Left hindlimb (tissue), 1 donor: ENCODE measurements at places on chromosomes 16 and 17.

GRCh38 chr17:36773039-36773438 is 164.2 kb upstream of the LHX1 start:
- no peak for DNase-seq

DNA sequence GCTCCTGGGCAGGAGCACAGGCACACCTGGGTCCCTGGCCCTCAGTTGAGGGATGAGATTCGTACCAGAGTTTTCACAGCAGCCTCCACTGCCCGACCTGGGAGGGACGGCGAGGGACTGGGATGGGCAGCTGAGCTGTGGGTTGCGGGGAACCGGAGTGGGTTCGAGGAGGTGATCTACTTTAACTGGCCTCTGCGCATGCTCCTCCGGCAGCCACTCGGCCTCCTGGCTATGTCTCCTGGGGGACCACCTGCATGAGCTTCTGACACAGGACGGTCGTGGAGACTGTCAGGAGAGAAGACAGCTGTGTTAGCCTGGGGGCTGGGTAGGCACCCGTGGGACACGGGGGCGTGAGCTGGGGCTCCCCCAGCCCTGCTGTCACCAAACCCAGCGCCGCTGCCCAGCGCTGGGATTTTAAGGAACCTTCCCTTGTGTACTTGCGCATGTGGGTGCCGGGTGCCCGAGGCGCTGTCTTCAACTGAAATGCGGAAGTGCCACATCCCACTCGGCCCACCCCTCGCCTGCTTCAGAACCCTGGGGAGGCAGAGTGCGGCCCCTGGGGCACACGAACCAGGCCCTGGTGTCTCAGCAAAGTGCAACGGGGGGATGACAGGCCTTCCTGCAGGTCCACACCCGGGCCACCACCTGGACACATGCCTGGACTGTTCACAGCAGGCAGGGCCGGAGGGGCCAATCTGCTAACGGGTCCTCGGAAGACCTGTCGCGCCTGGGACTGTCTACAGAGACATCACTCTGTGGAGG is 36.4 kb downstream of the SLC7A5 start:
- no peak for DNase-seq

- no peak for DNase-seq
Observed at GRCh38 chr17:57946798-57947358, 8.3 kb downstream of the CUEDC1 start.

- DNase-seq: no peak
Observed at GRCh38 chr17:57605675-57606105, 139.4 kb downstream of the CCDC182 start.

DNA sequence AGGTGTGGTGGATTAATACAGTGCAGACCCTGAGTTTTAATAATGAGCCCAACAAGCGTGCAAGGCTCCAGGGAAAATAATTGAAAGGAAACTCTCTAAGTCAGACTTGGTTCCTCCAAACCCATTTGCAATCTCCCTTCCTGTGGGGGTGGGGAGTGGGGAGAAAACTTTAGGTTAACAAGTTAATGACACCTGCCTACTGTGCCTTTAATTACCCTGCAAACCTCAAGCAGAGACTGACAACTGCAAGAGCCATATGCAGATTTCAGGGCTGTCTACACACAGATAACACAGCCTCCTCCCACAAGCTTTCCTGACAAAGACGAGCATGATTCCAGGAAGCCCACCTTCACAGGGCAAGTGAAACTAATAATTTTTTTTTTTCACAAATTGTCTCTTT is 359.3 kb downstream of the HS3ST4 start:
- no peak for DNase-seq

- DNase-seq: no peak
Observed at GRCh38 chr17:82355770-82356427, 3.1 kb upstream of the TEX19 start.

DNA sequence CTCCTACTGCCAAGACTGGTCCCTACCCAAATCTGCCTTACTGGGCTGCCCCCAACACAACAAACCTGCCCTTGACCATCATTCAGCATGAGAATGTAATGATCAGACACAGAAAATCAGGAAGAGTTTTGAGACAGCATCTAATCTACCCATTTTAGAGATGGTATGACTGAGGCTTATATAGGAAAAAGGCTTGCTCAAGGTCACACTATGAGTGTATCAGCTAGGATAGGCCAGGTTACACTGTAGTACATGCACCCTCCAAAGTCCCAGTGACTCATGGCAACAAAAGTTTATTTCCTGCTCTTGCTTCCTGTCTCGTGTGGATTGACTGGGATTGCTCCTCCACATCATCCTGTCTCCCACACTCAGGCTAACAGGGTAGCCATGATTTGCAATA is 27.9 kb downstream of the NLRC5 start:
- no peak for DNase-seq

DNA sequence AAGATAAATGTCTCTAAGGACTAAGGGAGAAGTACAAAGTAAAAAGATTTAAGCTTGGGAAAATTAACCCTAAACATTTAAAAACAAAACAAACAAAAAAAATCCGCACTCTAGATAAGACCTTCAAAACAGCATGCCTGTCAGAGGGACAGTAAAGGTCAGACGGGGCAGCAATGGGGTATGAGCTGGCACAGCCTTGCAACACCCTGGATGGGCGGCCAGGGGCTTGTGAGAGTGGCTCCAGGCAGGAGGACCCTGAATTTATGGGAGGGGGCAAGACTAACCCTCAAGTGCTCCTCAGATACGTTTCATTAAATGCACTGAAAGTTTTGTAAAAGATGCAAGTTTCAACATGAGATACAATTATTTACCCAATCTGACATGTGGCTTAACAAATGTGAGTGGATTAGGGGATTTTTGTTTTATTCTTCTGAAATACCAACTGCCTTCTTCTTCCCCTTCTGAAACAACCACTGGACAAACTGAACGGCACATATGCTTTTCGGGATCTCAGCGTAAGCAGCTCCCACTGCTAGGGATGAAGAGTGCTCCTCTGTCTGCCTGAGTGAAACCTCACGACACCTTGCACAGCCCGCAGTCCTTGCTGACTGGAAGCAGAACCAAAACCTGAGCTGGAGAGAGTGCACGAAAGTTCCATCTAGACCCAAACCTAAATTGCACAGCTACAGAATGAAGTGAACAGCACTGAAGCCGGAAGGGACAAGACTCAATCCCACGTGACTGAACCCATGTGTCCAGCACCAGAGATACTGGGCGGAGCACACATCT is 128.4 kb downstream of the ANKRD11 start:
- DNase-seq: no peak

- DNase-seq: no peak
Observed at GRCh38 chr17:55632893-55633292, 89.8 kb downstream of the TMEM100 start.

- DNase-seq: no peak
Observed at GRCh38 chr16:50712560-50712898, 19.1 kb downstream of the NOD2 start.

DNA sequence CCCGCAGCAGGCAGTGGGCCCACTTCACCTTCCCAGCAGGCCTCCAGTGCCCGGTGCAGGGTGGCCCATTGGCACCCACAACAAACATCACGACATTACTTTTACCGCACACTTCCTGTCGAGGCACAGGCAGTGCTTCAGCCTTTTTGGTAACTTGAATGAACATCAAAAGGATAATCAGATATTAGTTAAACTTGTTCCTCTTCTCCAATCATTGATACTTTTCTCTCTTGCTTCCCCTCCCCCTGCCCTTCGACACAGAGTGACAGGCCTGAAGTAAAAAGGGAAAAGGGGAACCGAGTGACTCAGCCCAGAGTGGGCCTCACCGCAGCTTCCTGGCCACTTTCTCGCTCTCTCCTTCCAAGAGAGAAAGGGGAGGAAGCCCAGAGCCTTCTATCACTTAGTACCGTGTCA is 507.0 kb downstream of the MAF start:
- DNase-seq: no peak

GRCh38 chr17:52451294-52451861 is 292.9 kb upstream of the CA10 start:
- DNase-seq: no peak

DNA sequence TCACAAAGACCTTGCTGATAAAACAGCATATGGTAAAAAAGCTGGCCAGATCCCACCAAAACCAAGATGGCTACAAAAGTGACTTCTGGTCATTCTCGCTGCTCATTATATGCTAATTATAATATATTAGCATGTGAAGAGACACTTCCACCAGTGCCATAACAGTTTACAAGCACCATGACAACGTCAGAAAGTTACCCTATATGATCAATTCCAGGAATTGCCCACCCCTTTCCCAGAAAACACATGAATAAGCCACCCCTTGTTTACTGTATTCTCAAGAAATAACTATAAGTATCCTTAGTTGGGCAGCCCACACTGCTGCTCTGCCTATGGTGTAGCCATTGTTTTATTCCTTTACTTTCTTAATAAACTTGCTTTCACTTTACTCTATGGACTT is 44.6 kb upstream of the IRX5 start:
- no peak for DNase-seq

DNA sequence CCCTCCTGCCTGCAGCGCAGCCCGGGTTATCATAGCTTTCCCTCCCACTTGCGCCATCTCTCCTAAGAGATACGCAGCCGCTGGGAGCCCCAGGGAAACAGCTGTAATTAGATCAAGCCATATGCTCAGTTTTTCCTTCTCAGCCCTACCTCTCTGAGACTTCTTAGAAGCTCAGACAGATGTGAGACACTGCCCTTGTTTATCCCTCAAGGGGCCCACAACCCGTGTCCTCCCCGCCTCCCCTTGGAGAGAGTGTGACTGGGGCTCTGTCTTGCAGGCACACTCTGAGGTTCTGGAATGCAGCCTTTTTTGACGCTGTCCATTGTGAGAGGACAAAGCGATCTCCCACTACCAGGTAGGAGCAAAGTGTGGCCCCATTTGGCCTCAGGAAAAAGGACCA is 31.2 kb downstream of the CIBAR2 start:
- no peak for DNase-seq

DNA sequence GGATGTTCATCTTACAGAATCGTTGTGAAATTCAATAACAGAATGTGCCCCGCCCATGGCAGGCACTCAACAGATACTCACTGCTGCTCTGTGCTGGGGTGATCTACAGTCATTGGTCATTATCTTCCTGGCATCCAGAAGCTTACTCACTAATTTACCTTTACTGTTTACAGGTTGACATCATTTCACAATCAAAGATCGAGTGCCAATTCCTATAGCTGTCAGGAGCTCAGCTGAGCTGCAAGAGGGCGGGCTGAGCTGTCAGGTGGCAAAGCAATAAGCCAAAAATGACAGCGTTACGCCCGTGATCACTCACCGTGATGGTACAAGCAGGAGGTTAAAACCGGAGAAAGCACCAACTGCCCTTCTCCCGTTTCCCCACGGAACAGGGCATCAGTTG is 51.2 kb downstream of the LITAF start:
- DNase-seq: no peak

DNA sequence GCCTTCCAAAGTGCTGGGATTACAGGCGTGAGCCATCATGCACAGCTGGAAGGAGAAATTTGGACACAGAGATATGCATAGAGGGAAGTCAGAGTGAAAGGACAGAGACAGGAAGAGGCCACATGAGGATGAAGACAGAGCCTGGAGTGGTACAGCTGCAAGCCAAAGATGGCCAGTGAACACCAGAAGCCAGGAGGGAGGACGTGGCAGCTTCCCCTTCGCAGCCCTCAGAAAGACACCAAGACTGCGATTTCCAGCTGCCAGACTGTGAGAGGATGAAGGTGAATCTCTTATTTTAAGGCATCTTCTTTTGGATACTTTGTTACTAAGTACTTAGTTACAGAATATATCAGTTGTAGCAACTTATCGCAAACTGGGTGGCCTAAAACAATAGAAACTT is 60.5 kb upstream of the PLCG2 start:
- no peak for DNase-seq

GRCh38 chr17:80501741-80502577 is 25.6 kb upstream of the NPTX1 start:
- no peak for DNase-seq

DNA sequence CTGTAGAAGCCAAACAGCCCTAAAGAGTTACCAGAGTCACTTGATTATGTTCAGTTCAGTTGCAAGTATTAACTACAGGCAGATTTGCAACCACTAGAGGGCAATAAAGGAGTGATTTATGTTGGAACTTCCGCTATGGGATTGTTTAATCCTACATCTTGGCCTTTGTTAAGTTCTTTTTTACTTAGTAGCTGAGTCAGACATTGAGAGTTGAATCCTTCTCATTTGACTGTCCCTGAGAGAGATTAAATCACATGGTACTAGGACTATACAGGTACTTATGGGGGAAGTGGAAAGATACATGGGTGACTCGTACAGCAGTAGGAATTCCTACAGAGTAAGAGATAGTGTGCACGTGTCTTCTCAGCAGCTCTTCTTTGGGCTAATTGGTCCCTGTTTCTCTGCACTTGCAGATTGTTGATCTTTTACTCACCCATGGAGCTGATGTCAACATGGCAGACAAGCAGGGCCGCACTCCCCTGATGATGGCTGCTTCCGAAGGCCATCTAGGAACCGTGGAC is 40.3 kb downstream of the CYB561 start:
- DNase-seq: no peak

DNA sequence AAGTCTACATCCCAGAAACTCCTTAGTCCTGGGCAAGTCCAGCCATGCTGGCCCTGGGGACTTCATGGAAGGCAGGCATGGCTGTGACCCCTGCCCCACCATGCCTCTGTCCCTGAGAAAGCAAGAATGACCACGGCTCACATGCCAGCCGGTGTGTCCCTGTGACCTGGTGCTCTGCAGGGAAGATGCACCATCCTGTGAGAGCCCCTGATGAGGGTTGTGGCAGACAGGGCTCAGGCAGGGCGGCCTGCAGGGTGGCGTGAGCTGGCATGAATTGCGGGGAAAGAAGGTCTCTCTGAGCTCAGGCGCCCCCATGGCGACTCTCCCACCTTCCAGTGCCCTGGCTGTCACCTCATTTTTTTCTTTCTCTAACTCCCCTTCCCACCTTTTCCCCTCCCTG is 260.3 kb downstream of the RBFOX3 start:
- DNase-seq: no peak

GRCh38 chr16:83932304-83932703 is 20.7 kb upstream of the OSGIN1 start:
- DNase-seq: no peak

- no peak for DNase-seq
Observed at GRCh38 chr16:65758620-65759019, 607.9 kb upstream of the CDH5 start.

GRCh38 chr17:77315551-77316190 is 174.9 kb downstream of the SEC14L1 start:
- DNase-seq: peak; percentile 35

DNA sequence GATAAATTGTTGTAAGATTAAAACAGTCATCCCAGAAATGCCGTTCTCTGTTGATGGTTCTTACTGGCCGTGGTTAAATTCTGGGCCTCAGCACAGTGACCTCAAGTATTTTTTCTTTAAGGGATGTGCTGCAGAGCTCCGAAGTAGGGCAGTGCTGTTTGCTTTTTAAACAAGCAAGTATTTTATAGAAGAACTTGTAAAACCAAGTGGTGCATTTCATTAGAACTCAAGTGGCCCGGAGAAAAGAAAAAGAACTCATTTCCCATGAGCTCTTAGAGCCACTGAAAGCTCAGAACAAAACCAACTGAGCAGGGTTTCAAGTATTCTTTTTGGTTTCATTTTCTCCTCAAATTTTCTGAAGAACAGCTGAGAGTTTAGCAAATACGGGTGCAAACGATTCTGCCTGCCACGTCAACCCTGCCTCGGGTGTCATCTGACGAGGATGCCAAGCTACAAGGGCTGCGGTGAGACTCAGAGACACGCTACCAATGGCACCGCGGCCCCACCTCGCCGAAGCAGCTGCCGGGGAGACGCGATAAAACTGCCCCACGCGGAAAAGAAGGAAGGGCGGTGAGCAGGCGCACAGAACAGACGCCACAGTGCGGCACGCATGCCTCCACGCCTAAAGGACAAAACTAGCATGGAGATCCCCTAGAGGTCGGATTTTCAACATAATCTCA is 6.3 kb downstream of the LMF1 start:
- DNase-seq: no peak

GRCh38 chr16:17416461-17417311 is 54.1 kb downstream of the XYLT1 start:
- no peak for DNase-seq
